ENCODE measurements at places on chromosomes 4 and X. TPM values are rescaled to one million over a fixed set of nuclear protein-coding genes. Genes with fewer than 3 reads are reported as not detected.

The ODAM gene
- not detected for total RNA-seq

DNA sequence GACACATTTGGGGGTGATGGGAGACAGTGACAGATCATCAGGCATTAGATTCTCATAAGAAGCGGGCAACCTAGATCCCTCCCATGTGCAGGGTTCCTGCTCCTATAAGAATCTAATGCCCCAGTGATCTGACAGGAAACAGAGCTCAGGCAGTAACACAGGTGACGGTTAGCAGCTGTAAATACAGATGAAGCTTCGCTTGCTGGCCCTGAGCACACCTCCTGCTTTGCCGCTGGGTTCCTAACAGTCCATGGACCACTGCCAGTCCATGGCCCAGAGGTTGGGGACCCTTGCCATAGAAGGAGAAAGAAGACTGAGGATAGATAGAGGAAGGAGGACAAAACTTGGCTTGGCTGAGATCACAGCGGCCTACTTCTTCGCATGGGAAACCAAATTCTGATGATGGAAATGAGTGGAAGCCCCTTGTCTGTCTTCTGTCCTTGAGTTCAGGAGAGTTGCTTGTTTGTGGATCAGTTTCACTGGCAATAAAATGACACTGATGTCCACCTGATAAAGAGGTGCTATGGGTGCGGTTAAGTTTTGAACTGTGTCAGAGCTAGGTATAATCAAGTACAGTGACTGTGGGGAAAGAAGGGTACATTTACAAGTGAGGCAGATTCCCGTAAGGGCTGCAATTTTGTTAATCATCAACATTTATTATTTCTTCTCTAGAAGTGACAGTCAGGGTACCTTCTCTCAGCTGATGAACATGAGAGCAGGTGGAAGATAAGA, 1.7 kb upstream of the TIFA start:
- H3K36me3 ChIP-seq: no peaks in the 10 kb centered on the region
- no peak overlapping the region for H3K4me3 ChIP-seq
- DNase-seq: no peak
- no peak overlapping the region for H3K27ac ChIP-seq
- H3K27me3 ChIP-seq: no peaks in the 10 kb centered on the region

The RAB41 gene
- not detected for total RNA-seq

DNA sequence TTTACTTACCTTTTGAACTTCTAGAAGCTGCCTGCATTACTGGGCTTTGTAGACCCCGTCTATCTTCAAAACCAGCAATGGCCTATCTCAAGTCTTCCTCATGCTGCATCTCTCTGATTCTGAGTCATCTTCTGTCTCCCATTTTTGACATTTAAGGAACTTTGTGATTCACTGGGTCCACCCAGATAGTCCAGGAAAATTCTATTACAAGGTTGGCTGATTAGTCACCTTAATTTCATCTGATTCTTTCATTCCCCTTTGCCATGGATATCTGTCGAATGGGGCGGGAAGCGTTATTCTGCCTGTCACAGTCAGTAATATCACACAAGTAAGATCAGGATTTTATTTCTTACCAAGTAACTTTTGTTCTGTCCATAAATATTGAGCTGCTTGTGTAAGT, 618.0 kb downstream of the CCSER1 start:
- no peak overlapping the region for H3K27ac ChIP-seq
- no peak overlapping the region for H3K4me3 ChIP-seq
- no peaks in the 10 kb centered on the region for H3K27me3 ChIP-seq
- H3K4me1 ChIP-seq: no peaks in the 10 kb centered on the region
- no peaks in the 10 kb centered on the region for H3K36me3 ChIP-seq
- no peak for DNase-seq

DNA sequence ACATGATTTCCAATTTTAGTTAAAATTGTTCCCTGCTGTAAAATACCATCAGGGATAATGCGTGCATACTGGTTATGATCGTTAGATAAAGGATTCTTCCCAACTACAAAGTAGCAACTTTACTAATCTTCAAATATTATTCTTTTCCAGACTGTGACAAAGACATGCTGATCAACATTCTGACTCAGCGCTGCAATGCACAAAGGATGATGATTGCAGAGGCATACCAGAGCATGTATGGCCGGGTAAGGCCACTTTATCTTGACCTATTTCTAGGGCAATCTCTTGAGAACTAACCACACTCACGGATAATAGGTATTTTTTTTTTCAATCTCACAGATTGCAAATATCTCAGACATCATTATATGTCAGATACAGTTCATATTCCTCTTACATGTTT, 47.0 kb downstream of the ANXA10 start:
- no peak for DNase-seq
- H3K4me1 ChIP-seq: no peaks in the 10 kb centered on the region
- H3K4me3 ChIP-seq: no peak overlapping the region
- no peak overlapping the region for H3K27ac ChIP-seq
- H3K27me3 ChIP-seq: no peaks in the 10 kb centered on the region

DNA sequence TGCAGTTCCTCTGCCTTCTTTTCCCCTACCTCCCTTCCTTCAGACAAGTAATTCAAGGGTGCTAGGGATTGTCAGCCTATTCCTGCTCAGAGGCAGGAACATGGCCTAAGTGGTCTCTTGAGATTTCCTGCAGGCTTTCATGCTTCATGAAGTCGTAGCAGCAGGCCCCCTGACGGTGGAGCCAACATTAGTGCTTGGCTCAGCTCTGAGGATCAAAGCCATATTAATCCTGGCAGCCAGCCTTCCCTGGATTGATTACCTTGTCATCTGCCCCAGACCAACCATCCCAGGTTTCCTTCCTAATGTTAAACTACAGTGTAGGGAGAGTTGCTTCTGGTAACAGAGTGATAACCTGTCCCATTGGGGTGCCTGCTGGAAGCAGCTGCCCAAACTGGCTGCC, 84.1 kb downstream of the SLC16A2 start:
- no peaks in the 10 kb centered on the region for H3K27me3 ChIP-seq
- H3K4me1 ChIP-seq: no peaks in the 10 kb centered on the region
- H3K36me3 ChIP-seq: no peaks in the 10 kb centered on the region
- no peak overlapping the region for H3K4me3 ChIP-seq

The CABS1 gene
- total RNA-seq: not detected

DNA sequence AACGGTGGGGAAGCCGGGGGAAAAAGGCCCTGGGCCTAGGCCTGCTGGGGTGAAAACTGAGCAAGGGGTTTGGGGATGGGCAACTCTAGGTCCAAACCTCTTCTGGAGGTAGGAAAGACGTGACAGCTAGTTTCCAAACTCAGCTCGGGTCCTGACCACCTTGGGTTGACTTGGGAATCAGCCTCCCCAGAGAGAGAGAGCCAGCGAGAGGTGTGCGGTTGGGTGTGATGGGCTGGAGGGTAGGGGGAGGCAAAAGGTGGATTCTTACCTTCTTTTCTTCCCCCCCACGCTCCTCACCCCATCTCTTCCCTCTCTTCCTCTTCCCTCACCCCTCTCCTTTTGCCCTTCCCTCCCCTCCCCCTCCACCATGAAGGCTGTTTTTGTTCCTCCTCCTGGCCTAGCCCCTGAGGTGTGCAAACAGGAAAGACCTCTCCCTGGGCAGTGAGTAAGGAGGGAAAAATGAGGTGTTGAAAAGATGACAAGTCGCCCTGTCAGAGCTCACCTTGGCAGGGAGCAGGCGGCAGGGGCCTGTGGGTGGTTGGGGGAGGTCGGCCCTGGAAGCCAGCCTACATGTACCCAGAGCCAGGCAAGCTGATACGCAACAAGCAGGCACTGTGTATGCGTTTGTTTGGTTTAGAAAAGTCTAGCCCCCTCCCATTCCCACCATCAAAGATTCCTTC, 14.8 kb downstream of the PJA1 start:
- no peak overlapping the region for H3K27ac ChIP-seq
- no peaks in the 10 kb centered on the region for H3K4me1 ChIP-seq
- DNase-seq: no peak
- H3K27me3 ChIP-seq: no peaks in the 10 kb centered on the region
- no peak overlapping the region for H3K4me3 ChIP-seq
- no peaks in the 10 kb centered on the region for H3K36me3 ChIP-seq

The ENPP6 gene
- not detected for total RNA-seq

DNA sequence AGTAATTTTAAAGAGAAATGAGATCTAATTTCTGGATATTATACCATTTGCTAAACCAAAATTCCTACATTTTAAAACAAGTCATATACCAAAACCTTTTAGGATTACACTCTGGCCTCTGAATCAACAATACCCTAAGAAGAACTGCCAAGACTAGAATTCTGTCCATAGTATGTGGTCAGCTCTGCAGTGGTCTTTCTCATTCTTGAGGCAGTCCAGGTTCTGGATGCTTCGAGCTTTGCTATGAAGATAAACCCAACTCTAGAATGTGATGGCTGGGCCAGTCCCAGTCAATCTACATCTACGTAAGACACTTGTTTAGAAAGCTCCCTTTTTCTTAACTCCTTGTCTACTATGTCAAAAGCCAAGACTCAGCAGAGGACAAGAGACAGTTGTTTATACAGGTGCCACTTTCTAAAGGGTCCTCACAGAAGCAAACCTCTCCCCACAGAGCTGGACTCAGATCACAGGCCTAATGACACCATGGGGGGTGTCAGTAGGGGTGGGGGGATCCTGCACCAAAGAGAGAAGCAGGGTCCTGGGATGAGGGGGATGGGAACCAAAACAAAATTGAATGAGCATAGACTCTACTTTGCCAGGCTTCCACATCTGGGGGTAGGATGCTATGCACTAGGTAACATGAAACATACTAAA, 63.2 kb downstream of the SH3RF1 start:
- no peaks in the 10 kb centered on the region for H3K4me1 ChIP-seq
- no peak for DNase-seq
- H3K36me3 ChIP-seq: no peaks in the 10 kb centered on the region
- no peak overlapping the region for H3K4me3 ChIP-seq

DNA sequence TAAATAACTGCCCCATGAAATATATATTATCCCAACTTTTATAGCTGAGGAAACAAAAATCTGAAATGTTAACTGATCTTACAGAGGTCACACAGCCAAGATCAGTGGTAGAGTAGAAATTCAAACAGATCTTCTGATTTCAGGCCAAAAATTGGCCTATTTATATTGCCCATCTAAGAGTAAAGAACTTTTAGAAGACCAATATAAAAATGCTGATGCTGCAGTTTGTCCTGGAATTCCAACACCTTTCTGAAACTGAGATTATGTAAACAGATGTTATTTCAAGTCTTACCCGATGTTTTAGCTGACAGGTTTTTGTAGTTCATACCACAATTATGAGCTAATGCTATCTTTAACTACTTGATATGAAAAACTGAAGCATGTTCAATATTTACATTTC, 51.1 kb downstream of the SPANXN3 start:
- no peaks in the 10 kb centered on the region for H3K36me3 ChIP-seq
- no peaks in the 10 kb centered on the region for H3K4me1 ChIP-seq
- no peaks in the 10 kb centered on the region for H3K27me3 ChIP-seq
- no peak overlapping the region for H3K27ac ChIP-seq
- DNase-seq: no peak
- no peak overlapping the region for H3K4me3 ChIP-seq

The AASDH gene
- total RNA-seq: 5.4 TPM

Data from Panc1 (cell line).